DND-41 (cell line): ENCODE measurements at places on chromosomes 5 and 9.
A peak's percentile ranks its signal among the peaks of the same experiment; 100 is the strongest.

GRCh38 chr5:96058084-96058483 lies 96.4 kb upstream of the ELL2 start:
- no peak overlapping the region for H3K4me3 ChIP-seq
- no peaks in the 10 kb centered on the region for H3K27me3 ChIP-seq
- H3K36me3 ChIP-seq: no peaks in the 10 kb centered on the region
- H3K27ac ChIP-seq: no peak overlapping the region
- H3K4me1 ChIP-seq: no peaks in the 10 kb centered on the region
- DNase-seq: no peak

- peaks cover 15% of the 10 kb centered on the region for H3K36me3 ChIP-seq
- peaks cover 68% of the 10 kb centered on the region for H3K4me1 ChIP-seq
- peak overlapping the region; percentile 81 for H3K4me3 ChIP-seq
- peak overlapping the region; percentile 96 for H3K27ac ChIP-seq
These were observed 1.8 kb upstream of the NR3C1 start for GRCh38 chr5:143405063-143405848.

DNA sequence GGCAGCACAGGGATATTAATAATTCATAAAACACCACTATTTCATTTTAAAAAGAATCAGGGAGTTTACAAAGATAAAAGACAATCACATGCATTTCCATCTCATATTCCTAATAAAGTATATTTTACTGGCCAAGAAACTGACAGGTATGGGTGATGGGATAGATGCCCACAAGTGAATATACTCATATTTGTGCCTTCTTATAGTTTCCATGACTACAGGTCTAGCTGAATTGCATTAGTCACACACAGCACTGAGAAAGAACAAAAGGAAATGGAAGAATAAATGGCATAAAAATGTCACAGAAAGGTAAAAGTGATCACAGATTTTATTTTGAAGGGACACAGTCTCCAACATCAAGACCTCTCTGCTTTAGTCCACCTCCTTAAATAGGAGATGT lies 193.5 kb downstream of the PLK2 start:
- no peaks in the 10 kb centered on the region for H3K27me3 ChIP-seq
- H3K36me3 ChIP-seq: no peaks in the 10 kb centered on the region

- H3K27me3 ChIP-seq: no peaks in the 10 kb centered on the region
- H3K36me3 ChIP-seq: no peaks in the 10 kb centered on the region
- H3K4me1 ChIP-seq: no peaks in the 10 kb centered on the region
- H3K4me3 ChIP-seq: no peak overlapping the region
These were observed 669.0 kb downstream of the LRRC70 start for GRCh38 chr5:63247651-63248050.

DNA sequence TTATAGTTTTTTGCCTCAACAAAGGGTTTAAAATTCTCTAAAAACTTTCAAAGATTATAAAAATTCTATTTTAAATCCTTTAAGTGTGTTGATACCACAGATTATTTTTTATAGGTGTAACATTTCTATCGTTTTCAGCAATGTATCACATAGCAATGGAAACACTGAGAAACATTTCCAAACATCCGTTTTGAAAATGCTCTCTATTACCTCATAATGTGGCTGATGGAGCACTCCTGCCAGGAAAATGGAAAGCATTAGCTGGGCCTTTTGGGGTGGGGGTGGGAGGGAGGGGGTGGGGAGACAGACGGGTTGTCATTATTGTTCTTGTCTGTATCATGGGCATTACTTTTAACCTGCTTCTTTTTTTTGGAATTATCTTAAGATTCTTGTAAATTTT lies 516.5 kb downstream of the ACTL7B start:
- no peaks in the 10 kb centered on the region for H3K36me3 ChIP-seq
- no peaks in the 10 kb centered on the region for H3K4me1 ChIP-seq
- H3K4me3 ChIP-seq: no peak overlapping the region
- no peak overlapping the region for H3K27ac ChIP-seq

DNA sequence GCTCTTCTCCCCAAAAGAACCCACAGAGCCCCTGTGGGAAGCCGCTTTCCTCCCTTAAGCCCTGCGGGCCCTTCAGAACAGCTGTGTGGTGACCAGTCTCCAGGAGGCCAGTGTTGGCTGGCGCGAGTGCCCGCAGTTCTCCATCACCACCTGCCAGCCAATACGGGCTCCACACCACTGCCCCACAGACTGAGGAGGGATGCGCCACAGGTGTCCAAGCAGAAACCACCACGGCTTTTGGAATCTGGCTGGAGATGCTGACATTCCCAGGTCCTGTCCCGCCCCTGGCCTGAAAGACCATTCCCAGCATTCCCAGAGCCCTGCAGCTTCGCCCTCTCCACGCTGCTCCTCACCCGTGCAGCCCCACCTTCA lies 12.8 kb downstream of the CCNI2 start:
- H3K4me3 ChIP-seq: no peak overlapping the region
- no peak for DNase-seq
- H3K4me1 ChIP-seq: no peaks in the 10 kb centered on the region
- peaks cover 74% of the 10 kb centered on the region for H3K36me3 ChIP-seq
- H3K27me3 ChIP-seq: no peaks in the 10 kb centered on the region

DNA sequence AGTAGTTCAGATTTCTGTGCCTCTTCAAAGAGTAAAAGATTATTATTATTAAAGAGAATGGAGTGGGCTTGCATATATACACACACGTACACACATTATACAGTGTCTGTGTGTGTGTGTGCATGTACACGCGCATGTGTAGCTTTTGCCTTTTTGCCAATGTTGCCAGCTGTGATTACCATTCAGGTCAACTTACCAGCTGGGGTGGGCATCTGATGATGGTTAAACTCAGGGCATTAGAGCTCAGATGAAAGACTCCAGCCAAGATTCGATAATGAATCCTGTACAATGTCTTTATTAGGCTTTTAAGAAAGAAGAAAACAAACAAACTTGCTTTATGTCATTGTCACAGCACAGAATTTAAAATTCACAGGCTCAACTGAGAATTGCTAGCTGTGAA lies 296.5 kb upstream of the DMAC1 start:
- H3K27me3 ChIP-seq: no peaks in the 10 kb centered on the region
- no peaks in the 10 kb centered on the region for H3K36me3 ChIP-seq
- no peak overlapping the region for H3K27ac ChIP-seq
- peaks cover 4% of the 10 kb centered on the region; the same call in 1 of the 2 replicates for H3K4me1 ChIP-seq
- no peak overlapping the region for H3K4me3 ChIP-seq

DNA sequence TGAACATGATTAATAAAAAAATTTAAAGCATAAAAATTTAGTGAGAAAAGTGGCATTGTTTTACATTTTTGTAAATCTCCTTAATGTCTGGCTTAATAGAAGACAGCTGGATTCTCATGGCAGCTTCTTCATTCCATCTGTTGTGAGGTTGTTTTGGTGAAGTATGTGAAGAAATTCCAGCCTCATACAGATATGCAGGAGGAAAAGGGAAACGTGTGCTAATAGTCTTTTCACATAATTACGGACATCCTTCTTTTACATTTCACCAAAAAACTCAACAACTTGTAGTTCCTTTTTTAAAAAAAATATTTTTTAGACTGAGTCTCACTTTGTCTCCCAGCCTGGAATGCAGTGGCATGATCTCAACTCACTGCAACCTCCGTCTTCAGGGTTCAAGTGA lies 46.9 kb downstream of the HACD4 start:
- H3K4me1 ChIP-seq: no peaks in the 10 kb centered on the region
- H3K27me3 ChIP-seq: no peaks in the 10 kb centered on the region
- DNase-seq: no peak

- DNase-seq: no peak
- H3K4me1 ChIP-seq: no peaks in the 10 kb centered on the region
- H3K27me3 ChIP-seq: no peaks in the 10 kb centered on the region
- H3K4me3 ChIP-seq: no peak overlapping the region
- no peak overlapping the region for H3K27ac ChIP-seq
These were observed 46.8 kb downstream of the MTMR12 start for GRCh38 chr5:32265902-32266301.

GRCh38 chr5:15383469-15383868 lies 116.5 kb upstream of the FBXL7 start:
- H3K27me3 ChIP-seq: no peaks in the 10 kb centered on the region
- DNase-seq: peak; percentile 23
- H3K4me3 ChIP-seq: no peak overlapping the region
- no peak overlapping the region for H3K27ac ChIP-seq
- H3K4me1 ChIP-seq: no peaks in the 10 kb centered on the region

GRCh38 chr9:103371152-103371551 lies 376.0 kb downstream of the CYLC2 start:
- H3K36me3 ChIP-seq: no peaks in the 10 kb centered on the region
- H3K27ac ChIP-seq: no peak overlapping the region
- no peak overlapping the region for H3K4me3 ChIP-seq
- no peaks in the 10 kb centered on the region for H3K27me3 ChIP-seq
- no peaks in the 10 kb centered on the region for H3K4me1 ChIP-seq
- DNase-seq: no peak

- peaks cover 20% of the 10 kb centered on the region; the same call in 1 of the 2 replicates for H3K36me3 ChIP-seq
- DNase-seq: no peak
- no peak overlapping the region for H3K27ac ChIP-seq
- no peaks in the 10 kb centered on the region for H3K27me3 ChIP-seq
- H3K4me1 ChIP-seq: no peaks in the 10 kb centered on the region
These were observed 36.0 kb downstream of the RCL1 start for GRCh38 chr9:4828761-4829160.

GRCh38 chr9:106745457-106745856 lies 117.5 kb upstream of the ZNF462 start:
- no peak overlapping the region for H3K27ac ChIP-seq
- H3K4me1 ChIP-seq: no peaks in the 10 kb centered on the region
- H3K36me3 ChIP-seq: no peaks in the 10 kb centered on the region

- H3K27me3 ChIP-seq: no peaks in the 10 kb centered on the region
- no peak overlapping the region for H3K4me3 ChIP-seq
- no peaks in the 10 kb centered on the region for H3K36me3 ChIP-seq
- peak; percentile 16 for DNase-seq
These were observed 2.0 kb downstream of the MYO10 start for GRCh38 chr5:16934123-16934522.

- peak; percentile 63 for DNase-seq
- H3K4me1 ChIP-seq: peaks cover 64% of the 10 kb centered on the region
- no peak overlapping the region for H3K4me3 ChIP-seq
- no peaks in the 10 kb centered on the region for H3K27me3 ChIP-seq
- peaks cover 50% of the 10 kb centered on the region for H3K36me3 ChIP-seq
These were observed 33.9 kb downstream of the VLDLR start for GRCh38 chr9:2655411-2655901.

- H3K4me3 ChIP-seq: no peak overlapping the region
- no peaks in the 10 kb centered on the region for H3K4me1 ChIP-seq
- no peak for DNase-seq
- no peaks in the 10 kb centered on the region for H3K36me3 ChIP-seq
These were observed 257.3 kb downstream of the GAS1 start for GRCh38 chr9:86690034-86690433.

GRCh38 chr9:34686732-34687131 lies 4.3 kb downstream of the CCL19 start:
- H3K27ac ChIP-seq: no peak overlapping the region
- no peak overlapping the region for H3K4me3 ChIP-seq
- no peak for DNase-seq
- no peaks in the 10 kb centered on the region for H3K4me1 ChIP-seq
- no peaks in the 10 kb centered on the region for H3K36me3 ChIP-seq

GRCh38 chr9:109383947-109384346 lies 63.1 kb upstream of the EPB41L4B start:
- H3K36me3 ChIP-seq: peaks cover 55% of the 10 kb centered on the region
- H3K4me1 ChIP-seq: peaks cover 5% of the 10 kb centered on the region
- H3K4me3 ChIP-seq: no peak overlapping the region
- no peak overlapping the region for H3K27ac ChIP-seq
- H3K27me3 ChIP-seq: no peaks in the 10 kb centered on the region
- DNase-seq: no peak

DNA sequence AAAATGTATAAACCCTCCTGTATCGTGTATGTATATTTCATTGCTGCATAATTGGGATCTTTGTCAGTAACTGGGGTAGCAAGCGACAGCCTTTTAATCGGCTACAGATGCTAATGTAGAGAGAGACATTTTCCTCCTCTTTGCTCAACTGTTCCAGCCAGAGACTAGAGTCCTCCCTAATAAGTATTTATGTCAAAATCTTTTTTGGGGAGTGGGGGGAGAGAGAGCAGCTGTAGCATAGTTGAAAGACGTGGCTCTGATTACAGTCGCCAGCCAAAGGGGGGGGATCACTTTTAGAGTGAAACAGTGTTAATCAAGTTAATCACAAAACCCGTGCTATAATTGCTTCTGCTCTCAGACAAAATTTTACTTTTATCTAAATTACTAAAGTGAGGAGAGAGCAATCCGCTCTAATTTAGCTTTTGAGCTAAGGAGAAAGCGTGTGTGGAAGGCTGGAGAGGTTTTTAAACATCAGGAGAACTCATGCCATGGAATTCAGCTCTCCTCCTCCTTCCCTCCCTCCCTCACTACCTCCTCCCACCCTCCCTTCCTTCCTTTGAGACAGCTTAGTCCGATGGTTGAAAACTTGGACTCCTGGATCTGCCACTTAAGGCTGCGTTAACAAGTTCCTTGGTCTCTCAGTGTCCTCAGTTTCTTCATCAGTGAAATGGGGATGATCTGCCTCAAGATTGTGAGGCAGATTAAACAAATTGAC lies 87.3 kb upstream of the ZNF618 start:
- H3K27ac ChIP-seq: no peak overlapping the region
- no peaks in the 10 kb centered on the region for H3K36me3 ChIP-seq
- no peak for DNase-seq
- no peaks in the 10 kb centered on the region for H3K4me1 ChIP-seq
- peaks cover 3% of the 10 kb centered on the region for H3K27me3 ChIP-seq

GRCh38 chr5:24232041-24232440 lies 412.7 kb downstream of the CDH10 start:
- no peaks in the 10 kb centered on the region for H3K36me3 ChIP-seq
- no peaks in the 10 kb centered on the region for H3K4me1 ChIP-seq
- no peak for DNase-seq
- H3K4me3 ChIP-seq: no peak overlapping the region
- no peak overlapping the region for H3K27ac ChIP-seq

- H3K4me3 ChIP-seq: no peak overlapping the region
- no peaks in the 10 kb centered on the region for H3K4me1 ChIP-seq
- H3K36me3 ChIP-seq: no peaks in the 10 kb centered on the region
- DNase-seq: no peak
These were observed 629.3 kb downstream of the ANXA1 start for GRCh38 chr9:73780916-73781315.

- no peak overlapping the region for H3K27ac ChIP-seq
- DNase-seq: no peak
- H3K27me3 ChIP-seq: no peaks in the 10 kb centered on the region
- H3K36me3 ChIP-seq: no peaks in the 10 kb centered on the region
- no peaks in the 10 kb centered on the region for H3K4me1 ChIP-seq
These were observed 136.3 kb downstream of the MYO10 start for GRCh38 chr5:16799796-16800195.

GRCh38 chr9:122201641-122202040 lies 27.1 kb downstream of the LHX6 start:
- no peaks in the 10 kb centered on the region for H3K36me3 ChIP-seq
- H3K4me3 ChIP-seq: no peak overlapping the region
- H3K27ac ChIP-seq: no peak overlapping the region
- H3K27me3 ChIP-seq: no peaks in the 10 kb centered on the region
- H3K4me1 ChIP-seq: no peaks in the 10 kb centered on the region
- no peak for DNase-seq

- peaks cover 51% of the 10 kb centered on the region for H3K36me3 ChIP-seq
- H3K27ac ChIP-seq: no peak overlapping the region
- no peak overlapping the region for H3K4me3 ChIP-seq
- no peak for DNase-seq
- peaks cover 19% of the 10 kb centered on the region for H3K4me1 ChIP-seq
- H3K27me3 ChIP-seq: no peaks in the 10 kb centered on the region
These were observed 5.5 kb downstream of the COMMD10 start for GRCh38 chr5:116090302-116090701.
